Mesangial cell (primary cell): ENCODE measurements at places on chromosomes 1 and 21. TPM values are rescaled to one million over a fixed set of nuclear protein-coding genes. Genes with fewer than 3 reads are reported as not detected.

Gene CFAP141
- total RNA-seq, result not detected in 2 replicates

Gene KRTAP6-1
- not detected in 2 replicates for total RNA-seq

Gene C1QC
- not detected in 2 replicates for total RNA-seq

Gene CD160
- total RNA-seq, result not detected in 2 replicates

Gene IGSF9
- 0.16 and 0.76 TPM in 2 replicates for total RNA-seq

Gene SAMD11
- 3.4 and 58.4 TPM in 2 replicates for total RNA-seq

Gene KCNE1
- total RNA-seq, result under 0.01 TPM in 1 of 2 replicates, not detected in the other

Gene FNDC7
- total RNA-seq, result under 0.01 TPM in 1 of 2 replicates, not detected in the other

Gene PLA2G2F
- total RNA-seq, result not detected in 2 replicates

Gene ERG
- 0.13 and 0.16 TPM in 2 replicates for total RNA-seq

Gene DIRAS3
- 17.6 and 29.0 TPM in 2 replicates for total RNA-seq

Gene NBPF4
- total RNA-seq, result not detected in 2 replicates

Gene FAM229A
- total RNA-seq, result 1.3 and 4.2 TPM in 2 replicates

Gene KCNN3
- total RNA-seq, result under 0.01 TPM in 2 replicates

Gene LORICRIN
- not detected in 2 replicates for total RNA-seq

Gene DDAH1
- total RNA-seq, result 32.6 and 37.6 TPM in 2 replicates

Gene HHAT
- 18.3 and 27.6 TPM in 2 replicates for total RNA-seq

Gene GPR61
- total RNA-seq, result not detected in 2 replicates

Gene ERICH3
- not detected in 2 replicates for total RNA-seq

Gene PROK1
- not detected in 2 replicates for total RNA-seq

Gene FCRL6
- total RNA-seq, result not detected in 2 replicates

Gene RBP7
- 1.6 and 5.4 TPM in 2 replicates for total RNA-seq

Gene PLA2G5
- total RNA-seq, result not detected in 2 replicates

Gene NES
- 13.4 and 31.9 TPM in 2 replicates for total RNA-seq

Gene CIART
- total RNA-seq, result 0.81 and 4.9 TPM in 2 replicates
